ENCODE measurements at places on chromosomes 3 and 15. TPM values are rescaled to one million over a fixed set of nuclear protein-coding genes. Genes with fewer than 3 reads are reported as not detected.
A peak's percentile ranks its signal among the peaks of the same experiment; 100 is the strongest.

Gene NR1I2
- 0.21 TPM for polyA plus RNA-seq

Gene CCDC54
- not detected for polyA plus RNA-seq

Gene ACTR8
- polyA plus RNA-seq: 12.8 TPM

Gene DUOXA1
- not detected for polyA plus RNA-seq

DNA sequence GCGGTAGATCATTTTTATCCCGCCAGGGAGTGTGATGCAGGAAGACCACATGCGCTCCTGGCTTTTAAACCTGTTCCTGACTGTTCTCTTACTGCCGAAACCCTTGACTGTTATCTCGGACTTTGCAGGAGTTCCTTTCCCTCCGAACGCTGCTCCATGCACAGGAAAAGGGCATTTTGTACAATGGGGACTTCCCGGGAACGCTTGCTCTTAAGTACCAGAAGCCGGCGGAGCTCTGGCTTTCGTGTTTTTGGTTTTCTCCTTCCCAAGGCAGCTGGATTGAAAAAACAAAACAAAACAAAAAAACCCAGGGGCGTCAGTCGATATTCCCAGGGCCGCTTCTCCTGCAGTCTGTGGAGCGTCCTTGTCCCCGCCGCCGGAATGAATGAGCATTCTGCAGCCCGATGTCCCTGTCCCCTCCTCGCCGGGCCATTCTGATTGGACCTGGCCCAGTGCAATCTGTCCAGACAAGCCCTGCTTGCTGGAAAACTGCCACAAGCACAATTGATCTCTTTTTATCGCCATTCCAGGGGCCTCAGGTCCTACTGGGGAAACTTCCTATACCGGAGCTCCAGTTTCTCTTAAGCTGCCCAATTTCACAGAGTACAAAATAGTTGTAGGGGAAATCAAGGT lies 44.8 kb downstream of the SLC6A1 start:
- no peak overlapping the region for H3K27ac ChIP-seq
- H3K36me3 ChIP-seq: no peaks in the 10 kb centered on the region
- peaks cover 43% of the 10 kb centered on the region for H3K27me3 ChIP-seq
- peaks cover 1% of the 10 kb centered on the region for H3K4me1 ChIP-seq
- H3K4me3 ChIP-seq: no peak overlapping the region

DNA sequence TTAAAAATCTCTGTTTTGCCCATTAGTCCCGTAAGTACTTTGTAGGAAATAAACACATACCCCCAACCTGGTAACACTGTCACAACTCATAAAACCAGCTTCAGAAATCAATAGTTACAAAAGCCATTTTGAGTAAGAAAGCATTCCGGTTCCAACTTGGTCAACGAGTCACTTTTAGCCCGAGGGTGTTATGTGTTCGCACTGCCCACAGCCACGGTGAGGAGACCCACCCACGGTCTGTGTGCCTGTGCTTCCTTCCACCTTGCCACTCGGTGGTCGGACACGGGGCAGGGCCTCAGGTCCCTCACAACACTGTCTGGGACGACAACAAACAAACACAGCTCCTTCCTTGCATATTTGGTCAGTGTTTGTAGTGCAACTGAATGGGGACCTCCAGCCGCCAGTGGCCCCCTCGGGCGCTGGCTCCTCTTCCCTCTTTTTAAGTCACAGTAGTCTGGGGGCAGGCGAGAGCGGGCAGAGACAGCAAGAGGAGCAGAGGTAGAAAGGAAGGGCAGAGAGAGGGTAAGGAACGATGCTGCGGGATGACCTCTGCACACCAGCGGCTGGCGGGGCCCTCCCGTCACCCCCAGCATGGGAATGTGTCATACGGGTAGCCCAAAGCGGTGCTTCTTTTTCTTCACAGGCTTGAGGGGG lies 5.2 kb upstream of the MUSTN1 start:
- peaks cover 5% of the 10 kb centered on the region for H3K4me1 ChIP-seq
- DNase-seq: no peak
- peaks cover 26% of the 10 kb centered on the region for H3K36me3 ChIP-seq
- no peak overlapping the region for H3K4me3 ChIP-seq

- no peak for DNase-seq
- no peak overlapping the region for H3K27ac ChIP-seq
- no peak overlapping the region for H3K4me3 ChIP-seq
- peaks cover 4% of the 10 kb centered on the region for H3K4me1 ChIP-seq
- no peaks in the 10 kb centered on the region for H3K36me3 ChIP-seq
These were observed 112.8 kb upstream of the TLE3 start for GRCh38 chr15:70210528-70210927.

- peaks cover 34% of the 10 kb centered on the region for H3K27me3 ChIP-seq
- no peak for DNase-seq
- peaks cover 11% of the 10 kb centered on the region for H3K4me1 ChIP-seq
- no peaks in the 10 kb centered on the region for H3K36me3 ChIP-seq
- no peak overlapping the region for H3K4me3 ChIP-seq
These were observed 4.0 kb upstream of the KLF15 start for GRCh38 chr3:126361211-126361610.

GRCh38 chr15:91049378-91050127 lies 27.2 kb upstream of the VPS33B start:
- no peaks in the 10 kb centered on the region for H3K36me3 ChIP-seq
- peaks cover 32% of the 10 kb centered on the region for H3K27me3 ChIP-seq
- peaks cover 15% of the 10 kb centered on the region for H3K4me1 ChIP-seq
- DNase-seq: peak; percentile 32

- DNase-seq: no peak
- no peak overlapping the region for H3K27ac ChIP-seq
- H3K4me1 ChIP-seq: peaks cover 6% of the 10 kb centered on the region
These were observed 31.1 kb downstream of the PLA2G4D start for GRCh38 chr15:42063122-42063848.

DNA sequence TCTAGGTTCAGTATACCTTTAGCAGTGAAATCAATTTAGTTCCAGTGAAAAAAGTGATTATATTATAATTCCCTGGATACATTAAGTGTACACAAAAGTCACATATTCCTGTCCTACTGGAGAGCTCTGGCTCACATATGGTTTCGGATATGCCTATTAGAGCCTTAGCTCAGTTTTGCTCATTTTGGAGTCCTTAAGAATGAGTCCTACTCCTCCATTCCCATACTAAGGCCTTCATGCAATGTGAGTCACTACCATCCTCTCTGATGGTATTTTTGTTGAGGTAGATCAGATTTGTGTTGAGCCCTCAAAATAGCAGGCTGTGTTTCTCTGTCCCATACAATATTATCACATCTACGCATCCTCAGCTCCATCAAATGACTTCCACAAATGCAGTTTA lies 294.2 kb upstream of the COL8A1 start:
- no peaks in the 10 kb centered on the region for H3K36me3 ChIP-seq
- no peaks in the 10 kb centered on the region for H3K27me3 ChIP-seq
- no peaks in the 10 kb centered on the region for H3K4me1 ChIP-seq
- H3K27ac ChIP-seq: no peak overlapping the region

DNA sequence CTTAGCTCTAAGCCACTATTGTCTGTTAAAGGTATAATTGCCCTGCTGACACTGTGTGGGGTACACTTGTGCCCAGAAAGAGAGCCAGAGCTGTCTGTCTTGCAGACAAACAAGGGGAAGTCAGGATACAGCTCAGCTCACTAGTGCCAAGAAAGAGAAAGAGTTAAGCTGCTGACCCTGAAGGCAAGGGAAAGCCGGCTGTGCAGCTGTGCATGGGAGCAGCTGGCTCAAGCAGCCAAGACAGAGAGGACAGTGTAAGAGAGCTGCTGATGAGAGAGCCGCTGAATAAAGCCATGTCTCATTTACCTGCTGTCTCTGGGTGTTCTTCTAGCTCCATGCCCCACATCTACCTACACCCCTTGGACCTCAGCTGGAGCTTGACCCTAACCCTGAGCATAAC lies 428.1 kb upstream of the NAALADL2 start:
- H3K4me1 ChIP-seq: no peaks in the 10 kb centered on the region
- DNase-seq: no peak
- H3K4me3 ChIP-seq: no peak overlapping the region

DNA sequence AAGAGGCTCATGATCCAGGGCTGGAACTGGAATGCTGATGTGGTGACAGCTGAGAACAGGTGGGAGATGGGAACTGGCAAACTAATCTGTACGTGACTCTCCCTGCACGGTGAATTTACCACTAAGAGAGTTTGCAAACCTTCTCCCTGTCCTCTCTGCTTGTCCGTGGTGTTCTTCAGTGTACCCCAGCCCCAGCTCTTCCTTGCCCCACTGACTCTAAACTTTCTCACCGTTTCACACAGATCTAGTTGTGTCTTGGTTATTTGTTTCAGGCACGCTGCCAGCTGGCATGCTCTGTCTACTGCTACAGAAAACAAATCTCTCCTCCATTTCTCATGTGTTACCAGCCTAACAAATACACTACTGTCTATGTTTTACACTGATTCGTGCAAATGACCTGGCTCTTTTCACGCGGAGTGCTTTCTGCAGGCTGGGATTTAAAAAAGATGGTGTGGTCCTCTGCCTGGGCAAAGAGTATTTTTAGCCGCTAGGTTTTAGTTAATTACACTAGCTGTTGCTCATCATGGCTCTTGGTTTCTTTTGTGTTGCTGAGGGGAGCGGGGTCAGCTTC lies 192.7 kb upstream of the LRIG1 start:
- H3K4me1 ChIP-seq: no peaks in the 10 kb centered on the region
- H3K36me3 ChIP-seq: no peaks in the 10 kb centered on the region
- H3K27me3 ChIP-seq: peaks cover 32% of the 10 kb centered on the region
